Activated naive CD8-positive, alpha-beta T cell treated with anti-CD3 and anti-CD28 coated beads for 36 hours (primary cell): ENCODE measurements at places on chromosomes 4 and X. TPM values are rescaled to one million over a fixed set of nuclear protein-coding genes. Genes with fewer than 3 reads are reported as not detected.
A peak's percentile ranks its signal among the peaks of the same experiment; 100 is the strongest.

DNA sequence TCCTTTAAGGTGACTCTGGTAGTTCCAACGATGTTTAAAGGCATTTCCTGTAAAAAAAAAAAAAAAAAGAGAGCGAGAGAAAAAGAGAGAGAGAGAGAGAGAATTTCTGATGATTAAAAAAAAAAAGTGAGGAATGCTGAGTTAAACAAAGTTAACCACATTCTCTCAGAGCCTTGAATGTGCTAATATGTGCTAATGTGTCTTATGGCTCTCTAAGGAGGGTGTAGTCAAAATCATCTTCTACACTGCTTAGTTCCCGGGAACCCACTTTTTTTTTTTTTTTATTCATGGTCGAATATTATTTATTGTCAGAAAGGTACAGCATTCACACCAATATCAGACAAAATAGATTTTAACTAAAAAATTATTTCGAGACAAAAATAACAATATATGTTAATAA is 111.7 kb downstream of the SNCA start:
- H3K4me3 ChIP-seq: no peak overlapping the region
- H3K36me3 ChIP-seq: no peaks in the 10 kb centered on the region
- H3K27ac ChIP-seq: no peak overlapping the region
- H3K27me3 ChIP-seq: peaks cover 5% of the 10 kb centered on the region
- H3K4me1 ChIP-seq: peaks cover 2% of the 10 kb centered on the region
- DNase-seq: no peak

GRCh38 chrX:140724736-140725135 is 15.2 kb downstream of the LINC00632 start:
- no peaks in the 10 kb centered on the region for H3K36me3 ChIP-seq
- H3K4me3 ChIP-seq: no peak overlapping the region
- no peak overlapping the region for H3K27ac ChIP-seq
- H3K4me1 ChIP-seq: no peaks in the 10 kb centered on the region
- no peak for DNase-seq

GRCh38 chr4:157115613-157116335 is 39.8 kb downstream of the GLRB start:
- no peaks in the 10 kb centered on the region for H3K4me1 ChIP-seq
- DNase-seq: no peak

- no peak overlapping the region for H3K4me3 ChIP-seq
- DNase-seq: no peak
- peaks cover 11% of the 10 kb centered on the region for H3K27me3 ChIP-seq
- no peak overlapping the region for H3K27ac ChIP-seq
- H3K4me1 ChIP-seq: no peaks in the 10 kb centered on the region
Measured at GRCh38 chr4:147078362-147078761, 132.7 kb upstream of the TTC29 start.

DNA sequence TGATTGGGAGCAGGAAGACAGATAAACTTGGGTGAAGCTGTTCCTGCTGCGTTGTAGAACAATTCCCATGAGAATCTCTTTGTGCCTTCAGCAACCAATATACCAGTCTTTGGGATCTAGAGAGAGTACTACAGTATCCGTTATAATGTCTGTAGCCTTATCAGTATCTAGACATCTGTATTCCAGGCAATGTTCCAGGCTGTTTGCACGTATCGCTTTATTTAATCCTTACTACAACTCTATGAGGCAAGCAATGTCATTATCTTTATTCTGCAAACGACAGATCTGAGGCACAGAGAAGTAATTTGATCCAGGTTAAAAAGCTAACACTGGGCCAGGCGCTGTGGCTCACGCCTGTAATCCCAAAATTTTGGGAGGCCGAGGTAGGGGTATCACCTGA is 251.6 kb downstream of the ARHGAP24 start:
- no peak overlapping the region for H3K27ac ChIP-seq
- H3K4me3 ChIP-seq: no peak overlapping the region
- H3K36me3 ChIP-seq: no peaks in the 10 kb centered on the region
- no peaks in the 10 kb centered on the region for H3K4me1 ChIP-seq
- no peaks in the 10 kb centered on the region for H3K27me3 ChIP-seq
- no peak for DNase-seq

- peaks cover 21% of the 10 kb centered on the region for H3K4me1 ChIP-seq
- no peak overlapping the region for H3K4me3 ChIP-seq
- peaks cover 17% of the 10 kb centered on the region for H3K27me3 ChIP-seq
- H3K27ac ChIP-seq: no peak overlapping the region
- peak; percentile 12 for DNase-seq
- no peaks in the 10 kb centered on the region for H3K36me3 ChIP-seq
Measured at GRCh38 chrX:70436343-70436742, 8.3 kb upstream of the DLG3 start.

The PALLD gene
- 0.94 TPM for total RNA-seq

- no peak for DNase-seq
- H3K27ac ChIP-seq: no peak overlapping the region
- H3K4me3 ChIP-seq: no peak overlapping the region
- H3K27me3 ChIP-seq: peaks cover 3% of the 10 kb centered on the region
- H3K36me3 ChIP-seq: no peaks in the 10 kb centered on the region
Measured at GRCh38 chrX:30935985-30936384, 46.9 kb upstream of the TAB3 start.

- DNase-seq: no peak
- H3K27me3 ChIP-seq: no peaks in the 10 kb centered on the region
- H3K36me3 ChIP-seq: no peaks in the 10 kb centered on the region
- peaks cover 10% of the 10 kb centered on the region for H3K4me1 ChIP-seq
- H3K27ac ChIP-seq: no peak overlapping the region
- H3K4me3 ChIP-seq: no peak overlapping the region
Measured at GRCh38 chrX:51158231-51158630, 174.4 kb upstream of the NUDT10 start.

DNA sequence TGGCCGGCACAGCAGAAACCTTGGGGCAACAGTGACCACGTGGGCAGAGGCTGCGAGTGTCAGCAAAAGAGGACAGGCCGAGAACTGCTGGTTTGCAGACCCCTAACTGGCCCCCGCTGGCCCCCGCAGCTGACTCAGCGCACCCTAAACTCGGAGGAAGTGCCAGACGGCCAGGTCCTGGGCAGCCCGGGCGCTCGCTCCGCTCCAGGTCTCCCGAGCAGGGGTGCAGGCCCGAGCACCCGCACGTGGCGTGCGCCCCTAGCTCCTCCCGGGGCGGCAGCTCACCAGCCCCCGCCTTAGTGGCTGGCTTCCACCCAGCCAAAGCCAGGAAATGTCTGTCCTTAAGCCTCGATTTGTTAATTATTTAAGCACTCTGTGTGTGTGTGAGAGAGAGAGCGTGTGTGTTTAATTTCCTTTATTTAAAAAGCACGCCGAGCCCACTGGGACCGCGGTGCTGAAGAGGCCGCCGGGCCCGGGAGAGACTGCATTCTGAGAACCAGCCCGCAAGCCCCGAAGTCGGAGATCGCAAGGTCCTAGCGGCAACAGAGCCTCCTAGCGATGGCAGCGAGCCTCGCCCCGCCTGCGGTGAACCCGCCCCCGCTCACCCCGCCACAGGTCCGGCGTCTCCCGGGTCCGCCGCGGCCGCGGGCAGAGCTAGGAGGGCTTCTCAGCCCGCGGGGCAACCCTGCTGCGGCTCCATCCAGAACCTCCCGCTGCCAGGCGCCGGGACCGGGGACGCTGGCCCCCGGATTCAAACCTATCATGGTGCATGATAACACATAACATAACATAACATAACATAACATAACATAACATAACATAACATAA is 45.9 kb upstream of the CDKN2AIP start:
- H3K27ac ChIP-seq: peak overlapping the region; percentile 88
- H3K4me3 ChIP-seq: peak overlapping the region; percentile 82
- H3K4me1 ChIP-seq: peaks cover 22% of the 10 kb centered on the region
- H3K36me3 ChIP-seq: no peaks in the 10 kb centered on the region
